ENCODE measurements at places on chromosomes 13 and 19.

DNA sequence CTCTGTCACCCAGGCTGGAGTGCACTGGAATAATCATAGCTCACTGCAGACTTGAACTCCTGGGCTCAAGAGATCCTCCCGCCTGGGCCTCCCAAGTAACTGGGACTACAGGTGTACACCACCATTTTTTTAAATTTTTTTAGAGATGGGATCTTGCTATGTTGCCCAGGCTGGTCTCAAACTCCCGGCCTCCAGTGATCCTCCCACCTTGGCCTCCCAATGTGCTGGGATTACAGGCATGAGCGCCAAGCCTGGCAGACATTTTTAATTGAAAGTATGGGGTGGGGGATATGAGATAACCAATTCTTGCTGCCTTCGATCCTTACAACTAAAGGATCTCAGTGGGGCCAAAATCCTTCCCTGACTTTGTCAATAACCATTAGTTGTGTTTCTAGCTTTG, 91.8 kb downstream of the ZNF557 start:
- DNase-seq, result no peak

GRCh38 chr13:90968166-90968904, 379.2 kb upstream of the MIR17HG start:
- DNase-seq, result peak; percentile 57

- no peak for DNase-seq
Observed at GRCh38 chr13:24232037-24232436, 71.5 kb downstream of the SPATA13 start.

GRCh38 chr13:41001695-41002094, 17.4 kb downstream of the ELF1 start:
- no peak for DNase-seq

Measured in RKO (cell line).